Stimulated activated naive CD4-positive, alpha-beta T cell treated with Interleukin-2 at 50 U/mL for 16 hours (primary cell): ENCODE measurements at places on chromosomes 1 and 21.

DNA sequence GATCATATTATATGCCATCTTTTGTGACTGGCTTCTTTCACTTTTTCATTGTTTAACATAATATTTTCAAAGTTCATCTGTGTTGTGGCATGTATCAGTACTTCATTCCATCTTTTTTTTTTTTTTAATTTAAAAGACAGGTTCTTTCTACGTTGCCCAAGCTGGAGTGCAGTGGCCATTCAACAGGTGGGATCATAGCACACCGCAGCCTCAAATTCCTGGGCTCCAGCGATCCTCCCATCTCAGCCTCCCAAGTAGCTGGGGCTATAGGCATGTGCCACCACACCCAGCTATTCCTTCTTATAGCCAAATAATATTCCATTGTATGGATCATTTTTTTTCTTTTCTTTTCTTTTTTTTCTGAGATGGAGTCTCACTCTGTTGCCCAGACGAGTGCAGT is 34.6 kb upstream of the ZNF281 start:
- DNase-seq: no peak

GRCh38 chr1:18575620-18576019 is 55.0 kb upstream of the PAX7 start:
- no peak for DNase-seq

DNA sequence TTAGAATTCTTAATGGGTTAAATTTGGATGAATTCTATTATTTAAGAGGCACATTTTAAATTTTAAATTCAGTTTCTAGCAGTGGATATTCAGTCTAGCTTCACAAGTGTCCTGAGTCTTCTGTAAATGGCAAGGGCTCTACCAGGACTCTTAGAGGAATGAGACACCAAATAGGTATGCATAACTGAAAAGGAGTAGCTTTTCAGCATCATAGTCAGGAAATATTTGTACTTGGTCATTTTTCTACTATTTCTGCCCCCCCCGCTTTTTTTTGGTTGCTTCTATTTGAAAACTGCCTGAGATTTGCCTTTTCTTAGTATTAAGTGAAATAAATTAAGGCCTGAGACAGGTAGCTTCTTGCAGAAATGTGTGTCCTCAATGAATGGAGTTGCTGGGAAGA is 80.2 kb downstream of the MAST2 start:
- no peak for DNase-seq

DNA sequence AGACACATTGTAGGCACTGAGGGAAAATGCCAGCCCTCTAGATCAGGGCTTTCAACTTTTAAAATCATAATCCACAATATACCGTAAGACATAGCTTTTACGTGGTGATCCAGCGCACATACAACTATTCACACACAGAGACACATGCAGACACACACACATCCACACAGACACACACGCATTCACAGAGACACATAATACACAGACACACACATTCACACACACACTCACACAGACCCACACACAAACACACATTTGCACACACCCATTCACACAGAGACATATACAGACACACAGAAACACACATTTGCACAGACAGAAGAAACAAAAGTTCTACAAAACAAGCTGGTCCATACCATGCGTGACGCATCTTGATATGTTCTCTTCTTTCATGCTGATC is 244.5 kb downstream of the RHOU start:
- DNase-seq: no peak

DNA sequence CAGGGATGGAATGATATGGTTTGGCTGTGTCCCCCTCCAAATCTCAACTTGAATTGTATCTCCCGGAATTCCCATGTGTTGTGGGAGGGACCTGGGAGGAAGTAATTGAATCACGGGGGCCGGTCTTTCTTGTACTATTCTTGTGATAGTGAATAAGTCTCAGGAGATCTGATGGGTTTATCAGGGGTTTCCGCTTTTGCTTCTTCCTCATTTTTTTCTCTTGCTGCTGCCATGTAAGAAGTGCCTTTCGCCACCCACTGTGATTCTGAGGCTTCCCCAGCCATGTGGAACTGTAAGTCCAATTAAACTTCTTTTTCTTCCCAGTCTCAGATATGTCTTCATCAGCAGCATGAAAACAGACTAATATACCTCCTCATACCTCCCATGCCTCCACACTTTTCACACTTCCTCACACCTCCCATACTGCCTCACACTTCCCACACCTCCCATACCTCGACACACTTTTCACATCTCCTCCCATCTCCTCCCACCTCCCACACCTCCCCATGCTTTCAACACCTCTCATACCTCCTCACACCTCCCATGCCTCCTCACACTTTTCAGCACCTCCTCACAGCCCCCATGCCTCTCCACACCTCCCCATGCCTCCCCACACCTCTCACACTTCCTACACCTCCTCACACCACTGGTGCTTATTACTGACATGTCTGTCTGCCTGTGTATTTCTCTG is 21.3 kb downstream of the GPR137B start:
- no peak for DNase-seq

DNA sequence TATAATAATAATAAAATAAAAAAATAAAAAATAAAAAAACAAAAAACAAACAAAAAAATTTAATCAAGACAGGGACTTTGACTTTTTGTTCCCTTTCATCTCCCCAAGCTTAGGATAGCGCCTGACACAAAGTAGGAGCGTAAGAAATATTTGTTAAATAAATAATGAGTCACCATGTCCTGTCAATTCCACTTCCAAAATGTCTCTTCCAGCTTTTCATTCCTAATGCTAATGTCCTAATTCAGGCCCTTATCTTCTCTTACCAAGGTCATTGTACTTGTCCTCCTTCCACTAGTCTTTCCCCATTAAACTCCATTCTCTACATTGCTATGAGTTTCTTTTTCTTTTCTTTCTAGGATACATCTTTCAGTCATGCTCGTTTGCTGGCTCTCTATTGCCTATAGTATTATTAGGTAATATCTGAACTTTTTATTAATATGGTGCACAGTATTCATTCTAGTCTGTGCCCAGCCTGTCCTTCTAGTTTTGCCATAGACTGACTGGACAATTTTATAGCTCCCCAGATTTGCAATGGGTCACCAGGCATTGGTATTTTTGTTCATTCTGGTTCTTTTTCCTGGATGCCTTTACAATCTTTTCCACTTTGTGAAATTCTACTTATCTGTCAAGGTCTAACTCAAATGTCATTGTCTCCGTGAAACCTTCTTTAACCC is 11.4 kb downstream of the NEXN start:
- DNase-seq: no peak

DNA sequence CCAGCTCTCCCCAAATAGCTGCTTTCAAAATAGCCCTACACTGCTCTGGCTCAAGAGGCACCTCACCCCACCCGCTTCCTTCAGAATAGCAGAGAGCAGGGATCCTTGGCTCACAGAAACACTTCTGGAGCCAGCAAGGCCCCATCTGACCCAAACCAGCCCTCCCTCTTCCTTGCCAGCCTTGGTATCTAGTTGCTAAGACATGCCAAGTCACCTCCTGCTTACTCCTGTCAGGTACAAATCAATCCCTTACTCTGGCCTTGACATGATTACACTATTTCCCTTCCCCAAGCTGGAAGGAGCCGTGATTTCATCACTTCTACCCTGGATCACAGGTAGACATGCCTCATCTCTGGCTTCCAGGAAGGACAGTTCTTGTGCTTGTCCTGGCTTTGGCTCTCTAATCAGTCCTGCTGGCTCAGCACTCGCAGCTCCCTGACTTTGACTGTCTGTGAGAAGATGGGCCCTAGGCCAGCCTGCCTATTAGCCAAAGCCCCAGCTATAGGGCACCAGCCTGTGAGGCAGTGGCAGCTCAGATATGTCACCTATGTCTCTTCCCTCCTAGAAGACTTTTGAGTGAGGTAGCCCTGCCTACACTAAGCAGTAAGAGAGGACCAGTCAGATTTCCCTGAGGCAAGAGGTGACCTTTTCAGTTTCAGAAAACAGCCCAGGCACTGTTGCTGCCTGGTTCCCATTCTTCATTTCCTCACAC is 8.9 kb upstream of the MUTYH start:
- DNase-seq: no peak

DNA sequence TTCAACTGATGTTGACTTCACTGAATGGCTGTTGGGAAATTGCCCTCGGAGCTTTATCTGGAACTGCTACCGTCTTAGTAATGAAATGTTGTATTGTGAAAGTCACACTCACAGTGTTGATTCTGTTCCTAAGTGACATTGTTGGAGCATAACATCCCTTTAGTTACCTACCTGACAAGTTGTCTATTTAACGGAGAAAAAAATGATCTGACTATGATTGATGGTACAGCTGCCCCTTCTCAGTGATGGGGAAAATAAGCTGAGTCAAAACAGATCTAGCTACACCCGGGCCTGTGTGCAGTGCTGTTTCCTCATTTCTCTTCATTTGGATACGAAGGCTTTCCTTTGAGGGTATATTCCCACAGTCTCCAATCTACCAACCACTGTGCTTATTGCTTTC is 472.3 kb upstream of the BRINP3 start:
- DNase-seq: no peak

GRCh38 chr1:116268211-116268610 is 104.8 kb upstream of the ATP1A1 start:
- no peak for DNase-seq

- DNase-seq: no peak
Measured at GRCh38 chr1:201424146-201424545, 2.6 kb upstream of the TNNI1 start.

- no peak for DNase-seq
Measured at GRCh38 chr1:101388904-101389546, 152.2 kb downstream of the S1PR1 start.

GRCh38 chr1:110771245-110772022 is 96.7 kb upstream of the KCNA3 start:
- DNase-seq: no peak

GRCh38 chr1:147781056-147781471 is 20.7 kb upstream of the GJA5 start:
- no peak for DNase-seq

DNA sequence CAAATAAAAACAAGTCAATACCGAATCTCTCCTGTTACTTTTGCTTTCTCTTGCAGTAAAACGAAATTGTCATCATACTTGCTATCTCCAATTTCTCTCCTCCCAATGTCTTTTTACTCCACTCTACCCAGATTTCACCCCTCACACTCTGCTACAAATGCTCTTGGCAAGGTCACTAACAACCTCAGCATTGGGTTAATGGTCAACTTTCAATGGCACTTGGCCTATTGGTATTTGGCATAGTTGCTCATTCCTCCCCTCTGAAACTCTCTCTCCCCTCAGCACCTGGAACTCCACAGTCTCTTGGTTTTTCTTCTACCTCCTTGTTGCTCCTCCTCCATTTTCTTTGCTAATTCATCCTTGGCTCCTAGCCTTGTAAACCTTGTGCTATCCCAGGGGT is 367.3 kb downstream of the PTPRU start:
- DNase-seq: no peak

DNA sequence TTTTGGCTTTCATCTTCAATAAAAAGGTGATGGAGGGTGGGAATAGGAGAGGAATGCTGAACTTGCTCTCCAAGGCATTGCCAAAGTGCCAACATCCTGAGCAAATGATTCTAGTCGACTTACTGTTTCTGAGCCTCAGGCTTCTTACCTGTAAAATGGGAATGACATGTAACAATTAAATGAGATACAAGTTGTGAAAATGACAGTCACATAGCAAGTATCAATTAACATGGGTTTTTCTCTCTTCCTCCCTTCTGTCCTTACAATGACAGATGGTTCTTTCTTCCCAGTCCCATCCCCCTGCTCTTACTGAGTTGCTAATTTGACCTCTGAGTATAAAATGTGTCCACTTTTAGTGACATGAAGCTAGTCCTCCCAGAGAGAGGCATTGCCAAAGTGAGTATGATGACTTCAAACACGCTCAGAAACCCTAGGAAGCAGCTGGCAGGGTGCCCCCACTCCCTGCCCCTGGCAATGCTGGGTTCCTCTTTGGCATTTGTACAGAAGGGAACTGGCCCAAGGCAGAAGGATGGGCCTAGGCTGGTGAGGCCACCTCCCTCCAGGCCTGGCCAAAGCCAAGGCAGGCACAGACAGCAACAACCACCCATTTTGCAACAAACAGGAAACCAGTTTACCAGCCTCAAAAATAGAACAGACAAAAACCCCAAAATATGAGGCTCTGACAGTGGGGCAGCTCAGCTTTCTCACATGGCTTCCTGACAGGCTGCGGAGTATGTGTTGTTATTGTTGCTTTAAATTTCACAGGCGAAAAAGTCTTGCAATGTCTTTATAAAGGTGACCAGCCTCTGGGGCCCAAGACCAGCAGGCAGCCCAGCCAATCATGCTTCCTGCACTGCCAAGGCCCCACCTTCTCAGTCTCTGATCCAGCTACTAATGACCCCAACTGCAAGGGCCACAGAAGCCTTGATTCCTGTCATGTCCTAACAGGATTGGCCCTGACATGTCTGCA is 115.9 kb downstream of the HIVEP3 start:
- DNase-seq: no peak

GRCh38 chr1:179781962-179782361 is 38.9 kb downstream of the FAM163A start:
- DNase-seq: no peak

GRCh38 chr1:219966071-219966349 is 37.7 kb upstream of the SLC30A10 start:
- no peak for DNase-seq

DNA sequence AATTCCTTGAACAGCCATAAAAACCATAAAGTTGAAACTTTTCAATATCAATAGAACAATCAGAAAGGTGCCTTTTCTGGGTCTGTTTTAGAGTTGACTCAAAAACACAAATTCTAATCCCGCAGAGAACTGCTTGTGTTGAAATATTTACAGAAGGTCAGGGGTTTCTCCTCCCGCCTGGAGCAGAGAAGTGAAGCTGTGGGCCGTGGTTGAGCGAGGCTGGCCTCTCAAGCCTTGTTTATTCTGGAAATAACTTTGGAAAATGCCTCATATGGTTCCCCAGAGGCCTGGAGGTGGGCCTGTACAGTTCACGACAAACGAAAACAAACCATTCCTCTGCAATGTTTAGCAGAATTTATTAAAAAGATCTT is 90.8 kb upstream of the ERRFI1 start:
- DNase-seq: no peak

DNA sequence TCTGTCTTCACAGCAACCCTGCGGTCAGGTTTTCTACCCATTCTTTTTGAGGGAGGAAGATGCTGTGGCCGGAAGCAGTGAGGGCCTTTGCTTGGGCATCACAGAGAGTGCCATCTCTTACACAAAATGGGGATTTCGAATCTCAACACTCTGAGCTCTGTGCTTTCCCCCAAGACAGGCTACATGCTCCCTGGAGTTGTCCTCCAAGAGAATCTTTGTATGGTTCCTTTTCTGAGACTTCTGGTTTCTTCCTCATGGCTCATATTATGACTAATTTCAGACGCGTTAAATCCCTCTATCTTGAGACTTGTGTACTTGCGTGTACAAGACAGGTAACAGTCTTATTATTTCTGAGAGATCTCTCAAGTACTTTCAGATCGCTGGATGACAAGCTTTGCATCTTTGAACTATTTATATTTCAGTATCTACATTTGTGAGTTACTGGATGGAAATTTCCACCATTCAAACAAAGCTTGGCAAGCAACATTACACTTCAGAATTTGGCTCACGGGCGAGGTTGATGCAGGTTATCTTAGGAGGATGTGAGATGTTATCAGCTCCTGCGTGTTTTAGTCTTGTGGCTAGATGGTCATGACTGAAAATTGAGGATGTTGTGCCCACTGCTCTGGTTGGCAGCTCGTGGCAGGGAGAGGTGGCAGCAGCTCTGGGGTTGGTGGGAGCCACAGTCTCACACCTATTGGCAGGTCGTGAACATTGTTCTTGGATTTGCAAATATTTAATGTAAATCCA is 19.4 kb downstream of the ABCG1 start:
- DNase-seq: peak; percentile 31
